ENCODE measurements at places on chromosomes 6 and 20.

GRCh38 chr6:44301782-44302564 lies 11.2 kb downstream of the AARS2 start:
- no peak for DNase-seq

- no peak for DNase-seq
These were observed 65.8 kb upstream of the PTCHD4 start for GRCh38 chr6:48176645-48177308.

- no peak for DNase-seq
These were observed 11.7 kb downstream of the LCA5 start for GRCh38 chr6:79525272-79526100.

GRCh38 chr20:23340524-23340923 lies 10.1 kb upstream of the NXT1 start:
- DNase-seq: no peak

DNA sequence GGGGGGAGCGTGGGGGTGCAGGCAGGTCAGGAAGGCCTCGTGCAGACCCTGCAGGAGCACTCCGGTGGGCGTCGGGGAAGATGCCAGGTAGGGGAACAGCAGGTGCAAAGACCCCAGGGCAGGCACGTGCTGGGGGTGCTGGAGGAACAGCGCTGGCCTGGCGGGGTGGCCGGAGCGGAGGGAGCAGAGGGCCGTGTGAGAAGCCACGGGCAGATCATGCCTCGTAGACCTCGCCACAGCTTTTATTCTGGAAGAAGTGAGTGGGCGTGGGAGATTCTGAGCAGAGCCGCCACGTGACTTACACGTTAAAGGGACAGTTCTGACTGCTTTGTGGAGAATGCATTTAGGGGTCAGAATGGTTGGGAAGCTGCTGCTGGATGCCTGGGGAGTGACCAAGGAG lies 9.3 kb downstream of the NTSR1 start:
- no peak for DNase-seq

GRCh38 chr6:80642452-80642851 lies 536.0 kb downstream of the BCKDHB start:
- DNase-seq: no peak

All from GM06990 (cell line).